ENCODE measurements at places on chromosomes 11 and 22.

DNA sequence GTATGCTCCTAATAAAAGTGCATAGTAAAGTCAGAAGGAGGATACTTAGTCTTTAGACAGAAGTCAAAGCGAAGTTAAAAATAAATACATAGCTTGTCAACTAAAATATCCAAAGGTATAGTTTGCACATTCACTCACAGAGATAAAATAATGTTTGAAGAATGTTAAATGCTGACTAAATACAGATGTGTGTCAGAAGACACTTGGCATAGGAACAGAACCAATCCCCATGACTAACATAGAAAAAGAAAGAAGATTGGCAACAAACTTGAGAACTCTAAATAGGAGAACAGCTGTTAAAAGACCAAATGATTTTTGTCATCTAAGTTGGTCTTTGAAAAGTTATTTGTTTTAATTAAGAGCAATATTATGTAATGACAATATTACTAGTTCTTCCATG lies 1172.1 kb upstream of the RAG2 start:
- DNase-seq: no peak

DNA sequence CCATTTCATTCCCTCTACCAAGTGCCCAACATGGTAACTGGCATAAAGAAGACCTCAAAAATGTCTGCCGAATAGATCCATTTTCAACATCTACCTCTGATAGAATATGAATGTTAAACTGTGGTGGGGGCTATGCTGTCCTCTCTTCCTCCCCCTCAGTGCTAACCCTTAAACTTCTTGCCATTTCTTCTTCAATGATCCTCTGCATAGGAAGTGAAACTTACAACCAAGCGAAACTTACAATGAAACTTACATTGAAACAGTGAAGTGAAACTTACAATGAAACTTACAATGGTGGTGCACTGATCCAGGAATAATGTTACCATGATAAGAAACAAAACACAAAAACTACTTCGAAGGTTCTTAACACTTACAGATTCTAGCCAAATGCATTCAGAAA lies 4.7 kb downstream of the RTCB start:
- DNase-seq: no peak

DNA sequence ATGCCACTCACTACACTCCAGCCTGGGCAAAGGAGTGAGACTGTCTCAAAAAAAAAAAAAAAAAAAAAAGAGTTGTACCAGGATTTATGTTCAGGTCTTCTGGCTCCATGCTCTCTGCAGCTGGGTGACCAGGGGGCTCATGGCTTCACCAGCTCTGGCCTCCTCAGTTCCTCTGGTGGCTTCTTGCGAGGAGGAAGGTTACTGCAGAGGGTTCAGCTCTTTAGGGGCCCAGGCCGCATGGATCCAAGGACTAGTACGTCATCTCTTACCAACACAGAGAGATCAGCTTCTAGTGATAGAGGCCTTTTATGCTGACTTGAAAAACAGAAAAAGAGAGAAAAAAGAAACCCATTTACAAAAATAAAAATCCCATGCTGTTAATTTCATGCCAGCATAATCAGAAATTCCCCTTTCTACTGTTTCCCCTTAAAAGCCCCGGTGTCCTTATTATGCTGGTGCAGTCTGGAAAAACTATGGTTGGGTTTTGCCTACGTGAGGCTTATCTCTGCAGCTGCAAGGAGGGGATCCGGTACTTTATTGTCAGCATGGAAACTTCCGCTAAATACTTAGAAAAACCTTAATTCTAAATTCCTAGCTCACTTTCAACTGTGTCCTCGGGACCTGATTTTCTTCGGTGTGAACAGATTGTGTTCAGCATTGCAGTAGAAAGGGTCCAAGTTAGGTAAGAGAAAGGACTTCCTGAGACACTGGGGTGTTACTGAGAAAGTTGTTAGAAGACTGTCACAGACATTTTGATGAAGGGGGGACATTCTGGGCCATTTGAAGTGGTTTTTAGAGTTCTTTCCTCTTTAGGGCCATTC lies 13.7 kb downstream of the ZBTB16 start:
- no peak for DNase-seq

DNA sequence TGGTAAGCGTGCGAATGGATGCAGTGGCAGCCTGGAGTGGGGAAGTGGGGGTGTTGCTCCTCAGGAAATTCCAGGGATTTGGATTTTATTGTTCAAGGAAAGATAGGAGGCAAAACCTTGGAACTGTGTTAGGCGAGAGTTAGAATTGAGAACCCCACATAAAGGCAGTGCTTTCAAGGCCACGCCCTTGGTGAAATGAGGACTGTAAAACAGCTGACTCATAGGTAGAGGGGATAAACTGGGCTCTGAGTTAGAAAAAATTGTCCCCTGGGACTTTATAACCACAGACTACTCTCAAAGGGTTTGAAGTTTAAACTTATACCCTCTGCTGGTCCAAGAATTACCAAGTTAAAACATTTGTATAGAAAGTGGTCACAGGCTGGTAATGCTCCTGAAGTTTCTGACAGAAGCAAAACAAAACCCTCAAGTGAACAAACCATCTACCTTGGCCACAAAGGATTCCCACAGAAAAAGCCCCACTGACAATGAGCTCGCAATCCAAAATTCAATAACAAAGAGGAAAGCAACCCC lies 250.3 kb upstream of the TBCEL start:
- no peak for DNase-seq

- DNase-seq: no peak
Measured at GRCh38 chr11:106133529-106133928, 56.1 kb downstream of the AASDHPPT start.

- no peak for DNase-seq
Measured at GRCh38 chr11:12809364-12809763, 135.1 kb downstream of the TEAD1 start.

- no peak for DNase-seq
Measured at GRCh38 chr11:36115378-36115801, 171.5 kb downstream of the LDLRAD3 start.

DNA sequence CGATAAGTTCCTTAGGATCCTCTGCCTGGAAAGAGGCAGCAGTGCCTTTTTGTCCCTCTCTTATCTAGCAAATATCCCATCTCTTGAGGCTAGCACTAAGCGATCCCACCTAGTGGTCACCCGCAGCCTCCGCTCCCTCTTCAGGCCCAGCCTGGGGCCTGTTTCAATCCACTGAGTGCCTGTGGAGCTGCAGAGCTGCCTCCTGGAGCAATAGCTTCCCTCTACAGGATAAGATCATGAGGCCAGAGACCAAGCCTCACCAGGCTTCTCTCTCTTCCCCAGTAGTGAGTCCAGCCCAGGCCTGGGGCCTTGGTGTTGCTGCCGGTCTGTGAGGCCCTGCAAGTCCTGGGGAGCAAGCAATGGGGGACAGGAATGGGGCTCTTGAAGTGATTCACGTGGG lies 65.8 kb downstream of the SLC22A12 start:
- DNase-seq: peak; percentile 51

GRCh38 chr11:109940816-109941215 lies 152.4 kb upstream of the ZC3H12C start:
- no peak for DNase-seq

GRCh38 chr11:9061807-9062206 lies 29.6 kb downstream of the SCUBE2 start:
- no peak for DNase-seq
